ENCODE measurements at places on chromosomes 1 and 21.

DNA sequence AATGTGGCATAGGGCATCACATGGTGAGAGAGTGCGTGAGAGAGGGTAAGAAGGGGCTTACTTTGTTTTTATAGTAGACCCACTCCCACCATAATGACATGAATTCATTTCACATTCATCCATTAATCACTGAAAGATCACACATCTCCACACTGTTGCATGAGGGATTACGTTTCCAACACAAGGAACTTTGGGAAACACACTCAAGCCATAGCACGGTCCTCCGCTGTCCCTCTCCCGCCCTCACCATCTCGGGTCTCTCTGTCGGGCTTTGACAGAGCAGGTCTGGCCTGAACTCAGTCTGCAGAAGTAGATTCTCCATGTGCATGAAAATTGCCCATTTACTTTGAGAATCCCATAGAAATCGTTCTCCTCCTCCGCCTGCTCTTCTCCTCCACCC, 312.2 kb downstream of the MATN1 start:
- DNase-seq: no peak

- DNase-seq: no peak
Measured at GRCh38 chr1:2290595-2291510, 62.7 kb downstream of the SKI start.

DNA sequence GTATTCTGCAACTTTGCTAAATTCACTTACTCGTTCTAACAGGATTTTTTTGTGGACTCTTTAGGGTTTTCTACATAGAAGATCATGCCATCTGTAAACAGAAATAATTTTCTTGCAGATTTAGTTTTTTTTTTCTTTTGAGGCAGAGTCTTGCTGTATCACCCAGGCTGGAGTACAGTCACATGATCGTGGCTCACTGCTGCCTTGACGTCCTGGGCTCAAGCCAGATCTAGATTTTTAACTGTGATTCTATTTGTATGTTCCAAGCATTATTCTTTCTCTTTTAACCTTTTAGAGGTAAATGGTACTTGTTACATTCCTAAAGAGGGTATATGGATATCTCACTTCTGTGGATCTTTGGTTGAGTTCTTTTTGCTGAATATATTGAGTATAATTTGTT, 18.6 kb downstream of the FABP3 start:
- DNase-seq: no peak

- no peak for DNase-seq
Measured at GRCh38 chr1:181985936-181986906, 75.3 kb downstream of the ZNF648 start.

DNA sequence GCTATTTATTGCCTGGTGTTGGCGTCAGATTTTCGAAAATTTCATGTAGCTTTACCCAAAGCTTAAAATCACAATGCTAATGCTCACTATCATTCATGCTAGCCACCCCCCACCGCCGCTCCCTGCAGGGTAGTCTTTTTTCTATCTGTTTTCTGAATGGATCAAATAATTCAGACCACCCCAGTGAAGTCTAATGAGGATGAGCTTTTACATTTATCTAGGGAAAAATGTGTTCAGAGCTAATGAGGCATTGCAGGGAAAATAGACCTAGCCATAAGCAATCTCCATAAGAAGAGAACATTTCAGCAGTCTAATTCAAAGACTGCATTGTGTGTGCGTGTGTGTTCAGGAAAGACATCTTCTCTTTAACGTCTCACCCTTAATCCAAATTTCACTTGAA, 533.0 kb upstream of the PRMT6 start:
- DNase-seq: no peak

GRCh38 chr21:41897700-41898099, 18.6 kb upstream of the PRDM15 start:
- DNase-seq: no peak

GRCh38 chr21:31092832-31093625, 54.8 kb upstream of the KRTAP19-8 start:
- no peak for DNase-seq

- no peak for DNase-seq
Measured at GRCh38 chr1:180360333-180361075, 130.4 kb downstream of the LHX4 start.

- no peak for DNase-seq
Measured at GRCh38 chr1:77047575-77047974, 171.7 kb downstream of the PIGK start.

DNA sequence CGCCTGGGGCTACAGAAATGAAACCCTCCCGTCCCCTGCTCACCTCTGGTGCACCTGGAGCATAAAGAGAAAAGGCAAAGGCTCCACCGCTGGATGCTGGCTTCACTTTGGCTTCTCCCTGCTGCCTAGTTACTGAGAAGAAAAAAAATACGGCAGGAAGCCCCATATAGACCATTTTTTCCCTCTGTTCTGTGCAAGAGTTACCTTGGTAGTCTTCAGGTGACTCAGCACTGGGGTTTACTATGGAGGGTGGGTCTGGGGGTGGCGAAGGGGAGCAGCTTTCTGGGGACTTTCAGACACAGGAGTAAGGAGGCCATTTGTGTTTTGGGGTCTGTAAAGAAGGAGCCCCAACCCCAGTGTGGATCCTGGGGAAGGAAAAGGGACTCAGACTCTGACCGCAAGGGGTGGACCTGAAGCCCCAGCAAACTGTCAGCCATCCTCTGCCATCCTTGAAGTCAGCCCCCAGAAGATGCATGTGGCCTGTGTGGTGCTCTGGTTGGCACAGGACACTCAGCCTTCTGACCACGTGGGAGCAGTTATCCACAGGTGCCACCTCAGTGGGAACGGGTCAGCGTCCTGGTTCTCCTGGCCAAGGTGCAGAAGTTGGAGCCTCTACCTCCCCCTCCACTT, 25.9 kb upstream of the EPS8L3 start:
- DNase-seq: no peak

DNA sequence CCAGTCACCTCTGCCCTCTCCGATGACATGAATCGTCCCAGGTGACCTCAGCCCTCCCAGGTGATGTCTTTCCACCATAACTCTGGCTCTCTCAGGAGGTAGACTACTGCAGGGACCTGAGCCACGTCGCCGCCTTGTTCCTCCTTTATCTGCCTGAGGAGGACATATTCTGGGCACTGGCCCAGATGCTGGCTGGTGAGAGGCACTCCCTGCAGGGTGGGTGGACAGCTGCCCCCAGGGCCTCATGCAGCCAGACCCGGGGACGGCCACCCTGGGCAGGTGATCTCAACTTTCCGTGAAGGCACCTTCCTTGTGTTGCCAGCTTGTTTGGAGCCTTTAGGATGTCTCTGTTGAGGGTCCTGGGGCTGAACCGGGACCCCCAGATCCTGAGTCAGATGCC, 13.9 kb upstream of the ZBTB17 start:
- DNase-seq: no peak

DNA sequence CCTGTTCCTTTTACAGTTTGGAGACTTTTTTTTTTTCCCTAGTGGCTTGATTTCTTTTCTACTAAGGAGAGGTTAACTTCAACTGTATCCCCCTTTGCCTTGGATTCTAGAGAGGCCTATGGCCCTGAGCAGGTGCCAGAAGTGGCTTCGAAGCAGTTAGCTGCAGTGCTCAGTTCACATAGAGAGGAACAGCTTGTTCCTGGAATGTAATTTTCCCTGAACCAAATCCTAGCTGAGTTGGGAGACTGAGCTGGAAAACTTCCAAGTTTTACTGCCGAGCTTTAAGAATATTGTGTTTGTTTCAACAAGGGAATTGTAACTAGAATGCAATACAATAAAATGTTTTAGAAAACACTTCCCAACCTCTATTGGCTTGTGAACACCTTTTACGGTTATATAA, 17.5 kb downstream of the RD3 start:
- DNase-seq: no peak

GRCh38 chr1:47513393-47513792, 75.5 kb downstream of the FOXD2 start:
- DNase-seq: no peak

DNA sequence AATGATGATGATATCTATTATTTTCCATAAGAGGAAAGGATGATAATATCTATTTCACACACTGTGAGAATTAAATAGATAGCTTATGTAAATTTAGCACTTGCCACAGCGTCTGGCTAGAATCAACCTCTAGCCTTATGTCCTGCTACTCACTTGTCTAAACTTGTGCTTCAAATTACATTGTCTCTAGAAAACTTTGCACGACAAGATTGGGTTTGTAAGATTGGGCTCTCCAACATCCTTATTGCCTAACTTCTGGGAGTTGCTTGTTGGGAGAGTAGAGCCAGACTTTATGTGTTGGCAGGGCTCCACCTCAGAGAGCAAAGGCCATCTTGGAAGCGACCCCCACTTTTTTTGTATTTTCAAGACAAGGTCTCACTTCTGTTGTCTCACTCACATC, 50.0 kb upstream of the POGK start:
- no peak for DNase-seq

DNA sequence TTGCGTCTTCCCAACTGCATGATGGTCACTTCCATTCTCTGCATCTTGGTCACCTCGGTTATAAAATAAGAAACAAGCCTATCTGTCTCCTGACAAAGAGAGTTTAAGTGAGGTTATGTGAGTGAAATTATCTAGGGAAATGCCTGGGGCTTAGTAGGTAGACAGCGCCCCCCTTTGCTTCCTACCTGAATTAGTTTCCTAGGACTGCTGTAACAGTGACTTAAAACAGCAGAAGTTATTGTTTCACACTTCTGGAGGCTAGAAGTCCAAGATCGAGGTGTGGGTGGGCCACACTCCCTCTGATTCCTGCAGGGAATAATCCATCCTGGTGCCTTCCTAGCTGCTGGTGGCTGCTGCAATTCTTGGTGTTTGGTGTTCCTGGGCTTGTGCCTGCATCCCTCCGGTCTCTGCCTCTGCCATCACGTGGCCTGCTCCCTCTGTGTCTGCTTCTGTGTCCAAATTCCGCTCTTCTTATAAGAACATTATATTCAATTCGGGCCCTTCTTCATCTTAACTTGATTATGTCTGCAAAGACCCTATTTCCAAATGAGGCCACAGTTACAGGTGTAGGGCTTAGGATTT, 92.6 kb downstream of the IGSF21 start:
- no peak for DNase-seq
